ENCODE measurements at places on chromosomes 11 and 22.
A peak's percentile ranks its signal among the peaks of the same experiment; 100 is the strongest.

DNA sequence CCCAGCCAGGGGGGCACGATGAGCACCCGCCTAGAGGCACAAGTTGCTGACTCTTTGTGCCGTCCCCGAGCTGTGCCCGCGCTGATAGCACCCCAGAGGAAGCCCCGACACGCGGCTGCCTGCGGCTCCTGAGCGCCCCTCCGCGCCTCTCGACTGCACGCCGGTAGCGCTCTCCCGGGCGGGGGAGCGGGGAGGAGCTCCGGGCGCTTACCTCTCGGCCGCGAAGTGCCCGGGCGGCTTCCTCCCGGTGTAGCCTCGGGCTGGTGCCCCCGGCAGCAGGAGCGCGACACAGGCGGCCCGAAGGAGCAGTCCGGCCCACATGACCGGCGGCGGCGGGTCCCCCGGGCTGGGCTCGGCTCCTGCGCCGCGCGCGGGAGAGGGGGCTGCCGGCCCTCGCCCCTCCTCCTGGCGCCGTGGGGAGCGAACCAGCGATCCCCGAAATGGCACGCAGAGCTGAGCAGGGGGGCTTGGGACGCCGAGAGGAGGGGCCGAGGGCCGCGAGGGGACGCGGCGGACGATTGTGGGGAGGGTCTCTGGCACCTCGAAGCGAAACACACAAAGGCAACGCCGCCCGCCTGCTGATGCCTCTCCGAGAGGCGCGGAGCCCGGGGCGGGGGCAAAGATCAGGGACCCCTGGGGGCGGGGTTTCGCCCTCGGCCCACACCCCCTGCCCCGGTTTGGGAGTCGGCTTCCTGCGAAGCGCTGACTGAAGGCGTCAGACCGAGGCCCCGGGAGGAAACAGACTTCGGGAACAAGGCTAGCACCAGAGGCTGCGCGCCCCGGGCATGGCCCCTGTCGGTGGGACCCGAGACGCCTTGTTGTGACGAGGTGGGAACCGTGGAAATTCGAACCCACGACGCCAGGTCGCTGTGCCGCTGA is at the start of gene VWCE:
Gene VWCE, minus strand, starts transcription at position 600 of the 879 bp plus-strand sequence. Its CDS starts 279 bp downstream, at position 321.
- peak; percentile 81 for DNase-seq

DNA sequence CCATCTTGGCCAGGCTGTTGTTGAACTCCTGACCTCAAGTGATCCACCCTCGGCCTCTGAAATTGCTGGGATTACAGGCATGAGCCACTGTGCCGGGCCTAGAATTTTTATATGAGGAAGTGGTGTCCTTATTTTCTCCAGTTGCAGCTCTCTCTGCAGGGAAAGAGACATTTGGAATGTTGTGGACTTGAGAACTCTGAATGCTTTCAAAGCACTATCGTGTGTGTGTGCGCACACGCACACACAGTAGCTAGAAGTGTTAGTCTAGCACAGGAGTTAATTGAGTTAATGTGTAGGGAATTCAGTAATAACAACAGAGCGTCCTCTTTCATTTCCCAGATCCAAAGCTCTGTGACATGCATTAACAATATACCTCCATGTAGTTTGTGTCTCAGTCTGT is 164.0 kb upstream of the RASSF10 start:
- DNase-seq: peak; percentile 34

DNA sequence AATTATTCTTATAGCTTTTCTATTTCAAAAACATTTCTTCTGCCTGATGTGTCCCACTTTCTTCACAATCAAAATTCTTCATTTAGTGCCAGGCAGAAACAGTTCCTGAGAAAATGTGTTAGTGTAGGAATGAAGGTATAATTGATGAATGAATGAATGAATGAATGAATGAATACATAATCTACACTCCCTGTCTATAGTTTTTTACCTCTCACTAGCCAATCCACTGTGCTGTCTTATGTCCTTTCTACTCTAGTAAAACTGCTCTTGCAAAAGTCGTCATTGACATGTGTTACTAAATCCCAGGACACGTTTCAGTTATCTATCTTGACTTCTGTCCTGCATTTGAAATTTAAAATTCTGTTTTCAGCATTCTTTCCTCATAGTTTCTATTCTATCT is 42.9 kb downstream of the CHORDC1 start:
- no peak for DNase-seq

- no peak for DNase-seq
Measured at GRCh38 chr22:44163536-44163935, 17.2 kb upstream of the PARVG start.

- DNase-seq: no peak
Measured at GRCh38 chr11:22130462-22131053, 62.3 kb upstream of the ANO5 start.

- DNase-seq: no peak
Measured at GRCh38 chr11:127651888-127652221, 651.3 kb upstream of the KIRREL3 start.

GRCh38 chr11:119147604-119148333 is 1.1 kb upstream of the ABCG4 start:
- DNase-seq: peak; percentile 84

GRCh38 chr11:112881461-112881860 is 79.8 kb upstream of the NCAM1 start:
- DNase-seq: no peak

DNA sequence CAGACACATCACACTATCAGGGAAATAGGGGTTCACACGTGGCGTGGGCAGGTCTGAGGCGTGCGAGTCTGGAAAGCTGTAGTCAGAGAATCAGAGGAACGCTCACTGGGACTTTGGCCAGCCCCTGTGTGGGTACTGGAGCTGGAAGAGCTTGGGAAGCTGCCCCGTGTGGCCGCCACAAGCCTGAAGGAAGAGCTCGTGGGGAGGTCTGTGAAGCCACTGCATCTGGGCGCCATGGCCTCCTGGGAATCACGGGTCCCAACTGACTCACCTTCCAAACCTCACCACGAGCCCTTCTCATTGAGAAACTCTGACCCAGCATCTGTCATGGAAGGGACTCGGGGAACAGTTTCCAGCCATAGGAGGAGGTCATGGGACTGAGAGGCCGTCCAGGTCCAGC is 5.9 kb upstream of the MRGPRF start:
- DNase-seq: no peak
